ENCODE measurements at places on chromosomes 3 and 15.
A peak's percentile ranks its signal among the peaks of the same experiment; 100 is the strongest.

DNA sequence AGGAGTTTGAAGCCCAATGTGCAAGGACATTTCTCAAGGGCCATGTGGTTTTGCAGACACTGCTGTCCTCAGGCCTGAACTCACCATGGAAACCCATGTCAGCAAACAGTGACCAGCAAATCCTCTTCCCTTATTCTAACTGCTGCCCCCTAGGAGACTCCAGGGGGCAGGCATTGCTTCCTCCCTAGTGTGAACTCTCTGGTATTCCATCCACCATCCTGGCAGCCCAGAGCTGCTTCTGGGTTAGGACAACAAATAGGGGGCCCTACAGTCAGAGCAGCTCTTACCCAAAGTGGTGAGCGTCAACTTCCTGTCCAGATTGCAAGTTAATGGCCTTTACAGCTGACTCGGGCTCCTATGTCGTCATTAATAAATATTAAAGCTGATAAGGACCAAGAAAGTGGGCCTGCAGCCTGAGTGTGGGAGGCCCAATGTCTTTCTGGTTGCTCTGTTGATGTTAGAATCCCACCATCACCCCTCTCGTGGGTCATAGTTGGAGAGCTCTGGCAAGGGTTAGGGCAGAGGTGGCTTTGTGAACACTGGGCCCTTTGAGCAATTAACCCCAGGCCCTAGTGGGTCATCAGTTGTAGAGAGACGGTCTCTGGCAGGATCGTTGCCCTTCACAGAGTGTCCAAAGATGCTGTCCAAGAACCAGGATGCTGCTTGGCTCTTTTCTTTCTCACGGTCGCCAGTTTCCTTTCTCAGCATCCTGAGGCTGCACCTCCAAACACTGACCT, 41.5 kb downstream of the TGM4 start:
- no peak for DNase-seq

DNA sequence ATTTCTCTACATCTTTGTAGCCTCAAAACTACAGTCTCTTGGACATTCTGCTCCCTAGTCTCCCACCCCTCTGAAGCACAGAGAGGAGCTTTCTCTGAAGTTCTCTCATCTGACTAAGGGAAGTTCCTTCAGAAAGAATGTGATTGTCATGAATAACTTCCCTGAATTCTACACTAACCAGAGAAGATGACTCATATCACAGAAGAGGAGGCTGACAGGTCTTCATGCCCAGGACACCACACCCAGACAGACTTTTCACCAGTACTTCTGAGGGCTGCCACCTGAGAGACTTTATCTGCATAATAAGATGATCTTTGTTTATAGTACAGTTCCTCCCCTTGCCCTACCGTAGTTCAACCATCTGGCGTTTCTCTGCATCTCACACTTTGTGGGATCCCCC, 52.8 kb downstream of the CDIN1 start:
- DNase-seq: peak; percentile 60

GRCh38 chr3:71414189-71414927, 169.2 kb downstream of the FOXP1 start:
- DNase-seq: no peak

DNA sequence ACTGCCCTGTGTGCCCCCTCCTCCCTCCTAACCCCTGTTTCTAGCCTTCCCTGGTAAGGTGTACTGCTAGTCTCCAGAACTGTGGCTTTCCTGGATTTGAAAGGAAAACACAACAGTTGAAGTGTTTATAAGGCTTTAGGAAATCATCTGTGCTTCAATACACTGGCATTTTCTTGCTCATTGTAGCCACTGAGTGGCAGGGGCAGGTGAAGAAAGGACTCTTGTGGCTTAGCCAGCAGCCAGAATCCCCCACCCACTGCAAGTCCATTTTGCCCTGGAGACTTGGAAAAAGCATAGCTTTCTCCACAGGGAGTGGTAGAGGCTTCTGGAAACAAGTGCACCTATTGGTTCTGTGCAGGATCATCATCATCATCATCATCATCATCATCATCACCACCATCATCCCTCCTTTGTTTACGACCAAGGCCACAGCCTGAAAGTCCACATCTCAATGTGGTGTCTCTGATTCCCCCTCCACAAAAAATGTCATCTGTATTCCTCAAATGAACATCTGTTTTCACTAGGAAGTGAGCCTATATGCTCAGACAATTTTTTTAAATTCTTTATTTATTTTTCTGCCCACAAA, 33.4 kb downstream of the AQP9 start:
- no peak for DNase-seq

DNA sequence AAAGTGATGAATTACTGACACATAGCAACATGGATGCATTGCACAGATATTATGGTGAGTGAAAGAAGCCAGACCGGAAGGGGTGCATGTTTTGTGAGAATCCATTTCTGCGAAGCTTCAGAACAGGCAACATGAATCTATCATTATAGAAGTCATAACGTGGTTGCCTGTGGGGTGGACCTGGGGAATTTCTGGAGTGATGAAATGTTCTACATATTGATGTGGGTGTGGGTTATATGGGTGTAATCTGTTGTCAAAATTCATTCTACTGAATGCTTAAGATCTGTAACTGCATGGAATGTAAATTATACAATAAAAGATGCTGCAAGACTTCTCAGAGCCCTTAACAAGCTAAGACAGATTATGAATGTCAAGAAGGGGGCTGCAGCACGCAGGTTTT, 25.2 kb upstream of the TSPAN3 start:
- DNase-seq: no peak

- DNase-seq: no peak
Measured at GRCh38 chr3:177185035-177185574, 12.2 kb downstream of the TBL1XR1 start.

DNA sequence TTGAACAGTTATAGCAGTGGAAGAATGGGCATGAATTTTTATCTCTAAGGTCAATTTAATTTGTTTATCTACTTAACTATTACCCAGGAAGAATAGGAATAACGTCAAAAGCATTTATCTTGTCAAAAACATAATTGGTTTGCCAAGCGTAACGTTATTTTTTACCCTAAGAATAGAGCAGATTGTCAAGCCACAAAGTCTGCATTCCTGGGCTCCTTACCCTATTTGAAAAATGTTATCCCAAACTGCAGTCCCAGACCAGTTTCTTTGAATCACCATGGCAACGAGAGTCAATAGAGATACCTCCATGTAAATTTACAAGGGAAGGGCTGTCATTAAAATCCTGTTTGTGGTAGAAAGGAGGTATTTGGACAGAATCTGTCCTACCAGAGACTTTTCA, 61.1 kb downstream of the CPNE4 start:
- DNase-seq: peak; percentile 34

DNA sequence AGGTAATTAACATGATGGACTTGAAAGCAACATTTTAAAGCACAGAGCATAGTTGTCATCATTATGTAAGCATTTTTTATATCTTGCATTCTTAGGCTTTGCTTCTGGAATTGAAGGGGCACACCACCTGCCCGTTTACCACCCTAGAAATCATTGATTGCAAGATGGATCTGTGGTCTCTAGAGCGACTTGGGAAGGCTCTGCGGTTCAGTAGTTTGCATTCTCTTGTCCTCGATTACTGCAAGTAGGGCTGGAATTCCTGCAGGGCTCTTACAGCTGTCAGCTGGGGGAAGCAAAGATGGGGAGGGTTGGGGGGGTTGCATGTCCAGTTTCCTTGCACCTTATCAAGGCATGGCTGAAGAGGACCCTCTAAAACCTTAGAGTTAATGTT, 56.7 kb upstream of the RNF7 start:
- no peak for DNase-seq

GRCh38 chr3:66200786-66201185, 20.0 kb upstream of the SLC25A26 start:
- DNase-seq: no peak

GRCh38 chr3:169186596-169186995, 476.9 kb downstream of the MECOM start:
- DNase-seq: no peak

GRCh38 chr3:152459118-152459515, 190.4 kb downstream of the MBNL1 start:
- DNase-seq: no peak

DNA sequence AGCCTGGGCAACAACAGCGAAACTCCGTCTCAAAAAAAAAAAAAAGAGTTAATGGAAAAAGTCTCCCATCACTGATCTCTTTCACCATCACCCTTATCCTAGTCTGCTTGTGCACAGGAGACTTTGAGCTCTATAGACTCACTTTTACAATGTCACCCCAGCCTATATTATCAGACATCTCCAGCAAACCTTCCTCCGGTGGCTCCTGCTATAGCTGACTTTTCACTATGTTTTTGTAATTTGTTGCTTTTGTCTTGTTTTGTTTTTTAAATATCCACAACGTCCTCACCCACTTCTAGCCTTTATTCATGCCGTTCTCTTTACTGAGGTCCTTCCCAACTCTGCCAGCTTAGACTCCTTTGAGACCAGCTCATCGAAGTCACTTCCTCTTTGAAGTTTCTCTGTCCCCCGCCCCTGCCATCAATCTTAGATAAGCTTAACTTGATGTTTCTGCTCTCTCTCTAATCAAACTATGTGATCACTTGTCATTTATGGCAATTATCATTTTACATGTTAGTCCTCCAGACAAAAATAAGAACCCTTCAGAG, 82.7 kb upstream of the CHD2 start:
- DNase-seq: no peak

DNA sequence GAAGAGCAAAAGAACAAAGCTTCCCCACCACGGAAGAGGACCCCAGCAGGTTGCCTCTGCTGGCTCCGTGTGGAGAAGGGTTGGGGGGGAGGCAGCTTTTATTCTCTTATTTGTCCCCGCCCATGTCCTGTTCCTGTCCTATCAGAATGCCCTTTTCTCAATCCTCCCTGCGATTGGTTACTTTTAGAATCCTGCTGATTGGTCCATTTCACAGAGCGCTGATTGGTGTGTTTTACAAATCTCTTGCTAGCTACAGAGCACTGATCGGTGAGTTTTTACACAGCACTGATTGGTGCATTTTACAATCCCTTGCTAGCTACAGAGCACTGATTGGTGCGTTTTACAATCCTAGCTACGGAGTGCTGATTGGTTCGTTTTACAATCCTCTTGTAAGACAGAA, 100.6 kb upstream of the KLF13 start:
- no peak for DNase-seq

- peak; percentile 49 for DNase-seq
Measured at GRCh38 chr3:40191850-40192448, 117.6 kb upstream of the EIF1B start.

- no peak for DNase-seq
Measured at GRCh38 chr3:71787851-71788405, 3.0 kb upstream of the PROK2 start.

DNA sequence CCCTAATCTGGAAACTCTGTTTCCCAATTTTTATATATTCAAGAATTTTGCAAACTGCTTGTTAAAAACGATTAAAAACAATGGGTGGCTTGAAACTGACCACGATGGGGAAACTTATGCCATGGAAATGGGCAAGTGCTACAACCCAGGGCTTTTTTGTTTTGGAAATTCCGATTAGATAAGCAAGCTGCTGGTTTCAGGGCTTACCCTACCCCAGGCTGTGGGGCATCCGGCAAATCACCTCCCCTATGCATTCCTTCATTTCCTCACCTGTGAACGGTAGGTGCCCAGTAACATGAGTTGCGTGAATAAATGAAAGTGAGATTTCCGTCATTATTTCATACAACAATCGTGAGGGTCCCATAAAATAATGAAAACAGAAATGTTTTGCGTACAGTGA, 34.3 kb downstream of the ST6GAL1 start:
- DNase-seq: no peak

- DNase-seq: no peak
Measured at GRCh38 chr15:68576235-68576892, 2.4 kb upstream of the CORO2B start.

- no peak for DNase-seq
Measured at GRCh38 chr3:164340273-164340672, 738.0 kb downstream of the SI start.

DNA sequence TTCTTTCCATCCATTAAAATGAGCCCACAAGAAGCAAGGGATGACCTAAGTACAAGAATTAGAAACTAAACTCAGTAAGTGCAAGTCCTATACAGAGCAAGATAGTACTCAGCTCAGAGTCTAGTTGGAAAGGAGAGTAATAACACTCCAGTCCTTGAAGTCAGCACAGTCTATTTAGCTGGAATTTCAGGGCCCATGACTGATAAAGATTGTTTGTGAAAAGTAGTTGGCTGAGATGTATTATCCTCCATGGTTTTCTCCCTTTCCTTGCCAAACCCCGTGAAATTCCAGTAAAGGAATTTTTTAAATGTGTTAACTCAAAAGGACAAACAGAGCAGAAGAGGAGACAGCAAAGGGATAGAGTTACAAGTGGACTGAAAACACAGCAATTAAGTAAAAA, 127.2 kb upstream of the STT3B start:
- peak; percentile 4 for DNase-seq

DNA sequence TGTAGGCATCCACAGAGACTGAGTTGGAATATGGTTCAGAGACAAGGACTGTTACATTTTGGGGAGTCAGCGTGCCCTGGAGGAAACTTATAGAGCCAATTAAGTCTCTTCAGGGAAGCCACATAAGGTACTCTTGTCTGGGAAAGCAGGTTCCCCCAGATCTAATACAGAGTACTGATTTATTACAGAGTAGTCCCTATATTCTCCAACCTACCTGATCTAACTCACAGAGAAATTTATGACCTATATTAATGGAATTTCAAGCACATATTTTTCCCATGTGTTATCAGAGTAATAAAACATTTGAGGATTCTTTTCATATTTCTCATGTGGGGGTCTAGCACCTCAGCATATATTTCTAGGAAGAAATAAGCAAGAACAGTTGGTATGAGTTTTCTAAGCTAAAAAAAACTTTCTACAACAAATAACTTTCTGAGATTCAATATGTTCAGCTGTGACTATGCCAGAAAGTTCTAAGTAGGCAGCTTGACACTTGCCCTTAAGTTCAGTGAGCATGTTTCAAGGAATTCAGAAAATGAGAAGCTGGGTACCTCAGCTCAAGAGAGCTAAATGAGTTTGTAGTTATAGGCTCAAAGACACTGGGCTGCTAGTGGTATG, 75.3 kb upstream of the COL8A1 start:
- peak; percentile 89 for DNase-seq

DNA sequence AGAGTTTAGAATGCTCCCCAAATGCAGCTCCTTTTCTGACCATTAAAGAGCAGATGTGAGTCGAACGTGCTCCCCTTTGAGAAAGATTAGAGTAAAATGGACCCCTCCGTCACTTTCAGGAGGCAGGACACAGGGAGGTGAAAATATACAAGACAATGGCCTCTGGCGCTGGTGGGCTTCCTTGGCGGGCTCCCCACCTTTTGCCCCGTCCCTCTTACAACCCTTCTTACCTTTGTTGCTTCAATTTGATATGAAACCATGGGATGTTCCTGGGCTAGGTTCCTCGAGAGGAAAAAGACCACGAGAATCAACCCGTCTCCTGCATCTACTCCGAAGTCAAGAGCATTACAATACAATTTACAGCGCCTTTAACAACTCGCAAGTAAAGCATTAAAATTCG, 214.2 kb downstream of the MEIS2 start:
- DNase-seq: no peak

DNA sequence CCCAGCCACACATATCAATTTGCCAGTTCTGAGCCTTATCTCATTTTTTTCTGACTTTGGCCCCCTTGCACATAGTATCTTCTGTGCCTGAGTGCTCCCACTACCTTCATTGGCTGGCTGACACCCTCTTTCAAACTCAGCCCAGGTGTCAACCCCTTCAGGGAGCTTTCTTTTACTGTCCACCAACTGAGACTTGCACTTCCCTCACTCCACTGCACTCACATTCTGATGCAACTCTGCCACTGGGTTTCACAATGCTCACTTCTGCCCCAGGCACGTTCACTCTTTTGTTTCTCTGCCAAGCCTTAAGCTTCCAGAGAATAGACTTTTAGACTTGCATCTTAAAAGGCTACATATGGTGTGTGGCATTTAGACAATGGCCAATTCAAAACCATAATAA, 101.5 kb upstream of the CBLB start:
- peak; percentile 80 for DNase-seq

- no peak for DNase-seq
Measured at GRCh38 chr3:187139895-187140253, 578 bp upstream of the RPL39L start.

Data from fibroblast of skin of scalp (primary cell).